ENCODE measurements at places on chromosomes 16 and 17.

GRCh38 chr16:69448470-69449193, 24.2 kb downstream of the CYB5B start:
- no peak for DNase-seq

DNA sequence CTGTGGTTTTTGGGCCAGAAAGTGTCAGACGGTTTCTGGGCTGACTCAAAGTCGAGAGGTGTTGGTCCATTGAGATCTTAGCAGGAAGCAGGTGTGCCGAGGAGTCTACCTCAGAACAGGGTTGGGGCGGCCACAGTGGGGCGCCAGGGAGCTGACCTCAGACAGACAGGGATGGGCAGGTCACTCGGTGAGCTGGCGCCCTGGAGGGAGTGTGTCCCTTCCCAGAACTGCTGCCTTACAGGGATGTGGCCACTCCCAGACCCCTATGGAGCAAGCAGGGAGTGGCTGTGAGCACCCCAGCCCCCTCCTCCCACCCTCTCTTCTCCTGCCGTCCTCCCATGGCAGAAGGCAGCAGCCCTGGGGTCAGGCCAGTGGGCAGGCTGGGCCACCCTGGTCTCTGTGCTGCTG, 14.0 kb upstream of the DPEP1 start:
- DNase-seq = no peak

- DNase-seq = no peak
These were observed 18.7 kb downstream of the RHOT1 start for GRCh38 chr17:32161029-32161428.

DNA sequence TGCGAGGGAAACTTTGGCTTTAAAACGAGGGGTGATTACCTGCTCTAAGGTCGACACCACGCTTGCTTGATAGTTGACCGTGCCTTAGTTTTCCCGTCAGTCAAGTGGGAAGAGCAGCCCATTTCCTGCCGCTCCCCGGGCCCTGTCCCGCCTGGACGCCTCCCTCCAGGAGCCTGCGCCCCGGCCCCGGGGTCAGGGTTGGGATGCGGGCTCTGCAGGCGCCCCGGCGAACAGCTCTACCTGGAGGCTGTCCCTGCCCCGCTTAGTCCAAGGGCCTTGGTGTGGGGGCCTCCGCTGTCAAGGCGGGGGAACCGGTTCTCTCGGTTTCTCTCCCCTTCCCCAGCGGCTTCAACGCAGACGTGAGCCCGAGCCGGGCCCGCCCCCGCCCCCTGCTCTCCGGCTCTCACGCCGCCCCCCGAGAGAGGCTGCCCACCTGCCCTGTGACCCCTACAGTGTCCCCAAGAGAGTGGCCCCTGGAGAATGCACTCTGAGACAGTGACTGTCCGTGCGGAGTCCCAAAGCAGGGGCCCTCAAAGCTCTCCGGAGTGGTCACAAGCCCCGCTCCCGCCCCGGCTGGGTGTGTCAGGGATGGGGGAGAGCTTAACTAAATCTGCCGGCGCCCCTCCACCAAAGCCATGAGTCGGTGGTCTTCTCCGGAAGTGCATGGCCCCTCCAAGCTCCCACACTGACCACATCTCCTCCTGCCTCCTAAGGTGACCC, 117.4 kb upstream of the SMURF2 start:
- DNase-seq = no peak

DNA sequence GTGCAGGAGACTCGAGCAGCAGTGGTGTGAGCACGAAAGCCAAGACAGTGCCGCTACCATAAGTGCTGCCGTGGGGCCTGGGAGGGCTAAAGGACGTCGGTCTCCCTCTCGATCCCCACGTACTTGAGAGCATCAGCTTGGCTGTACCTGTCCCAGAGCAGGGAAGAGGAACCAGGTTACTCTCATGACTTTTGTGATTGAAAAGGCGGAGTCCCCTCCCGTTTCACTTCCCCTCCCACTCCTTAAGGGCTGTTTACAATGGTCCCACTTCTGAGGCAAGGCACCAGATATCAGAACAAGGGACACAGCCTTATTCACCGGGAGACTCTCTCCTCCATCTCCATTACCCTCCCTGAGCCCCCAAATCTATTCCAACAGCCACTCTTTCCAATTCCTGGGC, 20.1 kb downstream of the CNTNAP1 start:
- DNase-seq = no peak

DNA sequence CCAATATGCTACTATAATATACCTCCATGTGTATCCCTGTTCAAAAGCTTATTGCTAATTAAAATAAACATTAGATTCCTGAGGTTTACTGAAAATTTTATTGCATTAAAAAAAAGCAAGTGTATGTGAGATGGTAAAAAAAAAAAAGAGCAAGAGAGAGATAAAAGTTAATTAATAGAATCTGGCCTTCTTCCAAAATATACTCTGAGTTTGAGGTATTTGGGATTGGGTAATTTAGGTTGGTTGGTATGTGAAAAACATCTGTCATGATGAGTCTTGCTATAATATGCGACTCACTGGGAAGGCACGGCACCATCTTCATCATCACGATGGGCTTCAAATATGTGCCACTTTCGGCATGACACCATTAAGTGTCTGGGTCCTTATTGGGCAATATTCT, 711.1 kb upstream of the SOX9 start:
- no peak for DNase-seq

DNA sequence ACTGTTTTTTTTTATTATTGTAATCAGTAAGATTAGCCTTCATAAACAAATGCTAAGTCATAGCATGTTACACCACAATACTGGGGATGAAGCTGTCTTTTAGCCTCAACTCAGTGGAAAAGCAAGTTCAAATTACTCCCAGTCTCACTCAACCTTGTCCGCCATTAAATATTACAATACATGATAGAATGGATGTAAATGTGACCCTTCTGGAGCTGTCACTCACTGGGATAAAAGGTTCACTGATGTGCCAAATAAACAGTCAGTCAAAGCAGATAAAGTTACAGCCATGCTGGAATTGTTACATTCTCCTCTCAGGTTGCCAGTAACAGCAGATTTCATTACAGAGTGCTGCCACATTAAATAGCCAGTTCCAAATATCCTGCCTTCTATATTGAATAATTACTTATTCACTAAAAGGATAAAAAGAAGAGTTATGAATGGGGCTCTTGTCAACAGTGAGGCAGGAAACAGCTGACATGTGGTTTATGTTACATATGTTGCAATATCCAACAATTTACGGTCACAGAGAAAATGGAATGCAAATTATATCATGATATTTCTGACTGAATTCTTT, 53.4 kb downstream of the BRIP1 start:
- DNase-seq = no peak

DNA sequence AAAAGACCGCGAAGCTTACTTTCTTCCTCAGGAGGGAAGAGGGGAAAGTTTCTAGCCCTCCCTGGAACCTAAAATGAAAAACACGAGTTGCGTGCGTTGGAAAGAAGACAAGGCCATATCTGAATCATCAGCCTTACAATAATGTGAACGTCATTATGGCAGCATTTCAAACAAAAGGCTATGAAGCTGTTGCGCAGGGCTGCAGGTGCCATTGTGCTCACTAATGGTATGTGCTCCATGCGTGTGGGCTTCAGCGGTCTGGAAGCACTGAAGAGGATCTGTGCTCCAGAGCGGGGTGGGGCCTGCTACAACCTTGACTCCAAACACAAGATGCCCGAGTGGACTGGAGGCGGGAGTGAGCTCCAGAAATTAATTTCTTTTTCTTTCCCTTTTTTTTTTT, 12.1 kb upstream of the CYB5B start:
- DNase-seq = no peak

- DNase-seq = peak; percentile 1
These were observed 28.0 kb upstream of the MAF start for GRCh38 chr16:79628501-79628975.

GRCh38 chr17:38749223-38750043, 1.3 kb upstream of the PCGF2 start:
- DNase-seq = no peak

DNA sequence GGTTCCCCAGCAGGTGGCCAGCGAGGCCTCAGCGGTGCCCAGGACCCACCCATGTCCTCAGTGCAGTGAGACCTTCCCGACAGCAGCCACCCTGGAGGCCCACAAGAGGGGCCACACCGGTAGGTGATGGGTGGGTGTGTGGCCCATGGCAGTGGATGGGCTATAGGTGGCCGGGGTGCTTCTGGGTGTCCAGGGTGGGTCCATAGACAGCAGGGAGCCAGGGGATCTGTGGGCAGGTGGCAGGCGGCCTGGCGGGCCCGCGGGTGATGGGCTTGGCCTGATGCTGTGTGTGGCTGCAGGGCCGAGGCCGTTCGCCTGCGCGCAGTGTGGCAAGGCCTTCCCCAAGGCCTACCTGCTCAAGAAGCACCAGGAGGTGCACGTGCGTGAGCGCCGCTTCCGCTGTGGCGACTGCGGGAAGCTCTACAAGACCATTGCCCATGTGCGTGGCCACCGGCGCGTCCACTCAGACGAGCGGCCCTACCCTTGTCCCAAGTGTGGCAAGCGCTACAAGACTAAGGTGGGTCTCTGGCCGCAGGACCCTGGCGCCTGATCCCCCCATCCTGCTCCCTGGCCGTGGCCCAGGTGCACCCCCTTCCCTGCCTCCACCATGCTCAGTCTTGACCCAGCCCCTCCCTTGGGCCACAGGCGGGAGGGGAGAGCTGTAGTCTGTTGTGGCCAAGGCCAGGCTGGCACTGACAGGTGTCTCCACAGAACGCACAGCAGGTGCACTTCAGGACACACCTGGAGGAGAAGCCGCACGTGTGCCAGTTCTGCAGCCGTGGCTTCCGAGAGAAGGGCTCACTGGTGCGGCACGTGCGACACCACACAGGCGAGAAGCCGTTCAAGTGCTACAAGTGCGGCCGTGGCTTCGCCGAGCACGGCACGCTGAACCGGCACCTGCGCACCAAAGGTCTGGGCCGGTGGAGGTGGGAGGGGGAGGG, 2.1 kb upstream of the DNASE1L2 start:
- DNase-seq = no peak

- no peak for DNase-seq
These were observed 55.9 kb downstream of the CDK12 start for GRCh38 chr17:39517224-39517623.

GRCh38 chr17:65202844-65203571, 65.8 kb downstream of the RGS9 start:
- DNase-seq = no peak

DNA sequence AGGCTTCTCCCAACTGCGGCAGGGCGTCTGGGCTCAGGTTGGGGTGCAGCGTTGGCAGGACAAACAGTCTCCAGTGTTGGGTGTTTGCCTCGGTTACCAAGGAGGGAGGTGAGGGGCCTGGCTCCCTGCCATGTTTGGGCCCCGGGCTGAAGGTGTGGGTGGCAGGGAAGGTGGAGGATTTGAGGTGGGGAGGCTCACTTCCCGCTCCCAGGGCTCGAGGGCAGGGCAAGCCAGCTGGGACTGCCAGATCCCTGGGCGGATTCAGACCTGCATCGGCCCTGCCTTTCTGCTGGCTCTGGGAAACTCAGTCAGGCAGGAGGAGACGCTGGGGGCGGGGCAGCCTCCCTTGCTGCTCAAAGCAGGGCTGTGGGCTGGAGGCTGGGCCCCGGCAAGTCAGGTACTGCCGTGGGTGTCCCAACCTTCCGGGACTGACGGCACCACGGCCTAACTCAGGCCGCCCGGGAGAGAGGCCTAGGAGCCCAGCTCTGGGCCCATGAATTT, 31.3 kb upstream of the KRT17 start:
- DNase-seq = no peak

GRCh38 chr17:74245145-74245831, 28.7 kb upstream of the DNAI2 start:
- DNase-seq = no peak

- peak; percentile 28 for DNase-seq
These were observed 436.4 kb downstream of the SOX9 start for GRCh38 chr17:72556944-72557826.

DNA sequence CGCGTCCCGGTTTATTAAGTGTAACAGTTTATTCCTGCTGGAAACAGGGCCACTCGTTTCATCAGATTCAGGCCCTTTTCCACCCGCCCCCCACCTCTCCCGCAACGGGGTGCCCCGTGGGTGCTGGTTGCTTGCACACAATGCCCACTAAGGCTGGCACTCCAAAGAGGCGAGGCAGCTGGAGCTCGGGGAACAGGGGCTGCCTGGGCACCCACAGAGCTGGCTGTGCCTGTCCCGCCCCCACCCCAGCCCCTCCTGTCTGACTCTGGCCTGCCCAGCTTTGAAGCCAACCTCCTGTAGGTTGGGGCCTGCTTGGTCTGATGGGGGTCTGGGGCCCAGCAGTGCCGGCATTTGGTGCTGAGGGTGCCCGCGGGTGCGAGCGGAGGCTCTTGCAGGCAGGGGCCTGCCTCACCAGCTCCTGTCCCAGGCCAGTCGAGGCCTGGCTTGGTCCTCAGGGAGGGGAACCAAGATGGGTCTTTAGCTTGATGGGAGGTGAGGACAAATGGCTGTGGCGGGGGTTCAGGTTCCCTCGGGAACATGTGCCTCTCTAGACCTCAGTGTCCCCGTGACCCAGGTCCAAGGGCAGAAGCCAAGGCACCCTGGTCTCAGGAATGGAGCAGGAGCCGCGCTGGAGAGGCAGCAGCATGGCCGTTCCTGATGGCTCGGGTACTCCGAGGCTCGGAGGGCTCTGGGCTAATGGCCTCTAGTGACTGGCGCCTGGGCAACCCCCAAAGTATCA, 20.1 kb downstream of the MYBBP1A start:
- DNase-seq = no peak

GRCh38 chr16:70472786-70473433, 18.5 kb downstream of the FCSK start:
- DNase-seq = no peak

GRCh38 chr17:73286863-73287296, 24.9 kb downstream of the CDC42EP4 start:
- DNase-seq = no peak

- DNase-seq = no peak
These were observed 370.1 kb upstream of the ZFHX3 start for GRCh38 chr16:73418051-73418450.

DNA sequence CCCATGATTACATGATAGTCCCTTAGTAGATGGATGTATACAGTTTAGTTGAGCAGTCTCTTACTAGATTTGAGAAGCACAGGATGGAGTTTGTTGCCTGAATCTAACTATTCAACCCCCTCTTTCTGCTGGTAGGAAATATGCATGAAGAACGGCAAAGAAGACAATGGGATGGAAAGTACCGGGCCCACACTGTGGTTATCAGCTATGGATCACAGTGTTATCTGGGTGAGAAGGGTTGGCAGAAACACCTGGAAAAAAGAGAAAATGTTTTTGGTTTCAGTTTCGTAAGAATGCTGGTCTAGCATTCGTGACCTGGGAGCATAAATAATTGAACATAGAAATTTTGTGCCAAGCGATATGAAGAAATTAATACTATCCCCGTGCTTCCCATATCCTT, 53.1 kb downstream of the ANKFN1 start:
- no peak for DNase-seq

GRCh38 chr17:28189667-28190066, 129.3 kb upstream of the TMEM97 start:
- no peak for DNase-seq
